Activated T-helper 1 cell treated with anti-CD3 and anti-CD28 coated beads, Interleukin-12 subunit alpha, Interleukin-12 subunit beta, Interleukin-2, Interleukin-4 antibody, amounts not matched to agents 30 ng/mL and 10 ng/mL and 1 ng/mL, durations not matched to agents 14 hours and 24 hours and 36 hours (primary cell): ENCODE measurements at places on chromosomes 7 and 10. TPM values are rescaled to one million over a fixed set of nuclear protein-coding genes. Genes with fewer than 3 reads are reported as not detected.

FKBP9 gene
- total RNA-seq, result 0.52 and 2.4 TPM in 2 replicates

ANXA8 gene
- 0.12 TPM in 1 of 2 replicates, not detected in the other for total RNA-seq

C10orf62 gene
- total RNA-seq, result not detected in 2 replicates

CPED1 gene
- total RNA-seq, result not detected in 2 replicates

MOGAT3 gene
- not detected in 2 replicates for total RNA-seq

DNA sequence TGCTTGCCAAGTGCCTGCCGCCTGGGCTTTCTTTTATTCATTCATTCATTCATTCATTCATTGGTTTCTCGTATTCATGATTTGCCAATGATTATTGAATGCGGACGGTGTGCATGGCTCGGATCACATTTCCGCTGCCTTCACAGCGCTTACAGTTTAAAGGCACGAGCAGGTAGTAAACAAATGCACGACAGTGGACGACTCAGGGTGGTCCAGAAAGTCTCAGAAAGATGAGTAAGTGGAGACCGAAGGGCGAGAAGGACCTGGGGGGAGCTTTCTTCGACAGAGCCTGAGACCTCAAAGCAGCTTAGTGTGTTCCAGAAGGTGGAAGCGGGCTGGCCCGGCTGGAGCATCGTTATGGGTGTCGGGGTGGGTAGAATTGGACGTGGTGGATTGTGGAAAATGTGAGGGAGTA lies 506 bp downstream of the MCM10 start:
- H3K4me3 ChIP-seq, result peak overlapping the region; percentile 93
- H3K27ac ChIP-seq, result peak overlapping the region; percentile 49
- peaks cover 52% of the 10 kb centered on the region for H3K4me1 ChIP-seq
- peaks cover 15% of the 10 kb centered on the region for H3K36me3 ChIP-seq

- H3K36me3 ChIP-seq, result no peaks in the 10 kb centered on the region
- no peak overlapping the region for H3K4me3 ChIP-seq
- no peaks in the 10 kb centered on the region for H3K4me1 ChIP-seq
- peaks cover 3% of the 10 kb centered on the region for H3K27me3 ChIP-seq
- DNase-seq, result no peak
- H3K27ac ChIP-seq, result no peak overlapping the region
Measured at GRCh38 chr10:49593998-49594397, 16.1 kb upstream of the SLC18A3 start.

DNA sequence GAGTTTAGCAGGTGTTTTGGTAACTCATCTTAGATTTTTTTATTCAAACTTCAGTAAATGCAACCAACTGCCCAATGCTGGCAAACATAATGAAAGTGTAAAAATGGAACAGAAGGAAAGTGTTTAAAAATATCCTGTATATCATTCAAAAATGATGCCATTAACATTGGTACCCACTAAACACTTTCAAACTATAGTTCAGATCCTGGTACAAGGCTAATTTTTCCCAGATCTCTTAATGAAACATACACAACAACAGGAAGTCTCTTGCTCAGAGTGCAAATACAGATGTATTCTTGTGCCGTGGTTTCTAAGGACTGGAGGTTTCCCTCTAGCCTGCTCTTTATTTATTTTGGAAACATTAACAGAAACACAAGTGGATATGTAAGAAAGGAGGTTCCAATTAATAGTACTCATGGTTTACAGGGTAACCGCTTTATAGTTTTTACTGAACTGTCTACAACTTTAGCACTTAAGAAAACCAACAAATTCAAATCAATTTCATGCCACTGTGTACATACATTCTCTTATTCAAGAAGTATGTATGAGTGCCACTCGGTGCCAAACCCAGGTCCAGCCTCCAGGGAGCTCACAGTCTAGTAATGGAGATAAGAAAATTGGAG lies 176.0 kb upstream of the AKR1E2 start:
- no peak for DNase-seq
- no peaks in the 10 kb centered on the region for H3K36me3 ChIP-seq
- H3K4me3 ChIP-seq, result no peak overlapping the region
- peaks cover 2% of the 10 kb centered on the region for H3K27me3 ChIP-seq
- H3K27ac ChIP-seq, result no peak overlapping the region
- peaks cover 32% of the 10 kb centered on the region for H3K4me1 ChIP-seq

DNA sequence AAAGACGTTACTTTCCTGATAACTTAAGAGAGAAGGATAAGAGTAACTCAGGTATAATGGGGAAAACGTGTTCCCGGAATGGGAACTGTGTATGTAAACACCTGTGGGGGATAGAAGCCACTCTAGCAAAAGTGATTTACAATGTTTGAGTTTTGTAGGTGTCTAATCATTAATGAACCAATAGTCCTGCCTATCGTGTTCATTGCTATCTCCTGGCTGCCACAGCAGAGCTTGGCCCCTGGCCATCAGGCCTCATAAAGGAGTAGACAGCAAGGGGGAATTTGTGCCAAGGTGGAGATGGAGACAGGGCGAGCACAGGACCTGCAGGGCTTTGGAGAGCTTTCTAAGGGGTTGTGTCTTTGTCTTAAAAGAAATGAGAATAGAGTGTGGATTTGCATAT lies 102.1 kb downstream of the GAD2 start:
- H3K27me3 ChIP-seq, result peaks cover 3% of the 10 kb centered on the region
- H3K4me3 ChIP-seq, result no peak overlapping the region
- no peak for DNase-seq
- no peaks in the 10 kb centered on the region for H3K36me3 ChIP-seq
- no peaks in the 10 kb centered on the region for H3K4me1 ChIP-seq
- H3K27ac ChIP-seq, result no peak overlapping the region

DNA sequence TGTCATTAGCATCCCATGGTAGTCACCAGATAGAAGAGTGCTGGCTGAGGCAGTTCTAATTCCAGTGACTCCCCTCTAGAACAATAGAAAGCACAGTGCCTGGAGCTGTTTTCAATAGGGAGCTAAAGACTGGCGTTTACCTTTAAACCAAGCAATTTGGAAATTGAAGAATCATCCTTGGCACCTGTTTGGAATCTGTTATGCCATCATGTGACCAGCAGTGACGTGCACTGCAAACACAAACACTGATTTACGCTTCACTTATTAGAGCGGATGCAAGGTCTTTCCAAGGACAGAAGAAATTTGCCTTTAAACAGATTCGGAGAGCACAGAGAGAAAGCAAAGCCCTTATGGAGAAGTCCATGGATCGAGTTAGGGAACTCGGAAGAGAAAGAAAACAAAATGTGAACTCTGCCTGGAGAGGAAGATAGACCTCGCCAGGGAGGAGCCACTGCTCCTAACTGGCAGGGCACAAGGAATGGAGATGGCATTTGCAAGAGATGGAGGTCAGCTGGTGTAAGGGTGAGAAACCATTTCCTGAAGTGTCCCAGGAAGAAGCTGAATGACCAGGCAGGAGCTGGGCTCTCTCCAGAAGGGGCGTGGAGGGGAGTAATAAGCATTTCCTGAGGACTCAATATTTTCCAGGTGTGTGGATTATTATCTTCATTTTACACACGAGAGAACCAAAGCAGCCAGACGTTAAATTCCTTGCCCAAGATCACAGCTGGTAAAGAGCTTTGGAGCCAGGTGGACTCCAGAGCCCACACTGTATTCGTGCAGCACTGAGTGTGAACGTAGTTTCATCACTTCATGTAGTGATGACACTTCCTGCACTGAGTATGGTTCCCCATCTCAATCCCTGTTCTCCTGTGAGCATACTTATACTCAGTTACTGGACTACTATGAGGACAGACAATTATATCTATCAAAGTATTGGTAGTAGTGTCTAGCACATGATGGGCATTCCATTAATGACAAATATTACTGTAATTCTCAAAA lies 97.7 kb downstream of the CUBN start:
- H3K36me3 ChIP-seq, result peaks cover 6% of the 10 kb centered on the region
- DNase-seq, result no peak
- H3K27ac ChIP-seq, result no peak overlapping the region
- no peak overlapping the region for H3K4me3 ChIP-seq

DNA sequence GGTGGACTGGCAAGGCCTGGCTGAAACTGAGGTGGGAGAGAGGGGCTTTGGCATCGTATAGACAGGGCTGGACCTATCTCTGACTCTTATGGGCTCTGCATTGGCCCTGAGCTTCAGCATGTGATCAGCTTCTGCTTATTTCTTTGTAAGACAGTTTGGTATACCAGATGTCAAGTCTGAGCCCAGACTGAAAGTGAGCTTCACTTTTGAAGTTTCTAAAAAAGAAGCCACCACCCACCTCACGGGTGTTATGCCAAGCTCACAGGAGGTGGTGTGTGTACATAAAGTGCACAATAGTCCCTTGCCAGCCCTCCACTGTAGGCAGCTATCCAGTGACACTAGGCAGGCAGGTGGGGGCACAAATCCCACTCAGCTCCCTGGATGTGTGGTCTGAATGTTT lies 68.7 kb upstream of the SEPHS1 start:
- H3K27me3 ChIP-seq, result peaks cover 2% of the 10 kb centered on the region
- no peak for DNase-seq
- H3K4me1 ChIP-seq, result no peaks in the 10 kb centered on the region
- no peak overlapping the region for H3K4me3 ChIP-seq
- H3K27ac ChIP-seq, result no peak overlapping the region

GRCh38 chr7:107150375-107151073 lies 18.3 kb upstream of the HBP1 start:
- H3K27me3 ChIP-seq, result peaks cover 5% of the 10 kb centered on the region
- DNase-seq, result peak; percentile 57
- H3K27ac ChIP-seq, result no peak overlapping the region
- H3K36me3 ChIP-seq, result no peaks in the 10 kb centered on the region
- no peaks in the 10 kb centered on the region for H3K4me1 ChIP-seq
- no peak overlapping the region for H3K4me3 ChIP-seq

- no peak overlapping the region for H3K4me3 ChIP-seq
- DNase-seq, result no peak
- H3K27me3 ChIP-seq, result peaks cover 2% of the 10 kb centered on the region
- no peaks in the 10 kb centered on the region for H3K36me3 ChIP-seq
- H3K27ac ChIP-seq, result no peak overlapping the region
Measured at GRCh38 chr10:24303522-24304310, 94.8 kb downstream of the KIAA1217 start.
